ENCODE measurements at places on chromosomes 6 and 20.

- H3K4me1 ChIP-seq, result peaks cover 3% of the 10 kb centered on the region
- DNase-seq, result peak; percentile 97
- H3K27ac ChIP-seq, result peak within 1 kb of the TSS; percentile 50
- H3K36me3 ChIP-seq, result no peaks in the 10 kb centered on the region
Measured at GRCh38 chr20:34558320-34559218, at the start of gene MAP1LC3A. MAP1LC3A (plus strand) TSS chr20:34558718; CDS start chr20:34558869, 151 bp downstream.

DNA sequence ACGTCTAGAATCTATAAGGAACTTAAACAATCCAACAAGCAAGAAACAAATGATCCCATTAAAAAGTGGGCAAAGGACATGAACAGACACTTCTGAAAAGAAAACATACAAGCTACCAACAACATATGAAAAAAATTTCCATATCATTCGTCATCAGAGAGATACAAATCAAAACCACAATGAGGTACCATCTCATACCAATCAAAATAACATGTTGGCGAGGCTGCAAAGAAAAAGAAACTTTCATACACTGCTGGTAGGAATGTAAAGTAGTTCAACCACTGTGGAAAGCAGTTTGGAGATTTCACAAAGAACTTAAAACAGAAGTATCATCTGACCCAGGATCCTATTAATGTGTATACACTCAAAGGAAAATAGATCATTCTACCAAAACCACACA is 243.9 kb upstream of the RUNX2 start:
- no peaks in the 10 kb centered on the region for H3K36me3 ChIP-seq
- H3K27ac ChIP-seq, result no peak overlapping the region
- no peaks in the 10 kb centered on the region for H3K27me3 ChIP-seq
- H3K4me3 ChIP-seq, result no peak overlapping the region
- H3K4me1 ChIP-seq, result no peaks in the 10 kb centered on the region

DNA sequence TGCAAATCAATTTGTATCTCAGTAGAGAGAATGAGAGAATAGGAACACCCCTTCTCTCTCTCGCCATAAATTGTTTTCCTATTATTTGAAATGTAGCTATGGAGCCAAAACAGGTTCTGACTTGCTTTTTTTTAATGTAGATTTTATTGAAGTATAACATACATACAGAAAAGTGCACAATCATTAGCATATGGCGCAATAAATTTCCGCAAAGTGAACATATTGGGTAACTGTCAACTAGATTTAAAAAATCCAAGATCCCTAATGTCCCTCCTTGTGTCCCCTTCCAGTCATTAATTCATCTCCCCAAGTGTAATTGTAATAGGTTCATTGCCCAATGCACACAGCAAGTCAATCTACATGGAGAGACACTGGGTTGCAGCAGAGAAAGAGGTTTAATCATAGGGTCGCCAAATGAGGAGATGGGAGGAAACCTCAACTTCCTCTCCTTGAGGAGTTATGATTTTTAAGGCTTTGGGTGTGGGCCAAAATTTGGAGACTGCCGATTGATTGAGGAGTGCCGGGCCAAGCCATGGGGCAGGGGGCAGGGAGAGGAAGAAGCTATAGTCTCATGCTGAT is 43.3 kb upstream of the TGM3 start:
- peaks cover 6% of the 10 kb centered on the region for H3K4me1 ChIP-seq
- H3K27me3 ChIP-seq, result no peaks in the 10 kb centered on the region
- H3K27ac ChIP-seq, result no peak overlapping the region
- no peak overlapping the region for H3K4me3 ChIP-seq
- no peaks in the 10 kb centered on the region for H3K36me3 ChIP-seq

DNA sequence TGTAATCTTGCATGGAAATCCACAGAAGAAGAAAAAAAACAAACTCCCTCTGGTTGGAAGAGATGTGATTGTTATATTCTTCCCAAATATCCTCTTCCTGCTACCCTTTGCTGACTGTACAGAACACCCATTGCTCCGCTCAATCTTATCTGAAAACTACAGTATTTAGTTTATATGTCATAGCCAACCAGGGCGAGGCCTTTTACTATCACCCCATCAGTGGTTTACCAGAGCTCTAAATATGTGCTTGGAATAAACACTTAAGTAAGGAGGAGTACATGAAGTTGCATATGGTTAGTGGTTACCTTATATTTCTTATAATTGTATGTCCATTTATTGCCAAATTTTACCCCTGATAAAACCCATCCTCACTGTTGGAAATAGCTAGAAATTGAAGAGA is 12.2 kb downstream of the PRL start:
- no peak overlapping the region for H3K4me3 ChIP-seq
- no peaks in the 10 kb centered on the region for H3K27me3 ChIP-seq
- no peak for DNase-seq
- H3K27ac ChIP-seq, result no peak overlapping the region
- no peaks in the 10 kb centered on the region for H3K4me1 ChIP-seq

- H3K27me3 ChIP-seq, result peaks cover 6% of the 10 kb centered on the region
- DNase-seq, result no peak
- no peak overlapping the region for H3K4me3 ChIP-seq
- no peak overlapping the region for H3K27ac ChIP-seq
Measured at GRCh38 chr6:6538261-6538660, 50.3 kb upstream of the LY86 start.

GRCh38 chr6:43186706-43187105 is 4.7 kb downstream of the CUL9 start:
- no peak for DNase-seq
- no peaks in the 10 kb centered on the region for H3K27me3 ChIP-seq
- no peaks in the 10 kb centered on the region for H3K4me1 ChIP-seq
- H3K36me3 ChIP-seq, result peaks cover 28% of the 10 kb centered on the region

DNA sequence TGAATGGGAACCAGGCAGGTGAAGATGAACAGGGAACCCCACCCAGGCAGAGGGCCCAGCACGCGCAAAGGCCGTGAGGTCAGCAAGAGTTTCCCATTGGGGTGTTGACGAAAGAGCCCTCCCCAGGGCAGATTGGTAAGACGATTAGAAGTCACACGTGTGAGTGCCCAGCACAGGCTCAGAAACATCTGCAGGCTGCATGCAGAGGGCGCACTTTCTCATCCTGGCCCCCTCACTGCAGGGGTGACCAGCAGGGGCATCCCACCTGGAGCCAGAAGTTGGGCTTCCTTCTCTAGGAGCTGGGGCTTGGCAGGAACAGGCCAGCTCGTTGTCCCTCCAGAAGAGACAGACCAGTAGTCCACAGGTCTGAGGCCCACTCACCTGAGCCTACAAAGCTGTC is 38.4 kb downstream of the VSTM2L start:
- DNase-seq, result no peak
- H3K4me1 ChIP-seq, result no peaks in the 10 kb centered on the region
- no peaks in the 10 kb centered on the region for H3K27me3 ChIP-seq
- H3K36me3 ChIP-seq, result no peaks in the 10 kb centered on the region
- no peak overlapping the region for H3K27ac ChIP-seq

DNA sequence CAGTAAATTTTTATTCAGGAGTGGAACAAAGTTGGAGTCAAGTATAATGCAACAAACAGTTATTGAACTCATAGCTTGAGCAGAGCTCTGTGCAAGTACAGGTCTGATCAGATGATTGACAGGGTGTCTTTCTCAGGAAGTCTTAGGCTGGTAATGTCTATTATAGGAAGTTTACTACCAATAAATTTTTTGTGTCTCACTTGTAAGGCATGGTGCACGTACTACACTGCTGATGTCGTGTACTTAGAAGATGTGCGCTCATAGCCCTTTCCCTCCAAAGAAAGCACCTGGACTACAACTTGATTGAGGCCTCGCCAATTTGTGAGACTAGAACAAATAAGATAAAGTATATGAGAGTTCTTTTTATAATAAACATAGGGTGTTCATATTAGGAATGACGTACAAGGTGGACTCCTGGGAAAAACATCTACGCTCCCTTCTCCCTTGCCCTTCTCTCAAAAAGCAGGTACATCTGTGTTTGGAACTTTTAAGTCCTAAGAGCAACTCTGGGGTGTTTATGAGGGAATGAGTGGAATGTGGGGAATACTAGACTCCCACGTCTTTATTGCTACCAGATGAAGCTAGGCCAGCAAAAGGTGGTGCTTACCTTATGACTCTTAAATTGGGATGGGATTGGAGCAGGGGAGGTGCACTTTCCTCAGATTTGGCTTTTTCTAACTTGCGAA is 1.5 kb downstream of the NDUFAF5 start:
- H3K4me3 ChIP-seq, result peak overlapping the region; percentile 89
- H3K27me3 ChIP-seq, result no peaks in the 10 kb centered on the region
- H3K27ac ChIP-seq, result peak overlapping the region; percentile 90
- peaks cover 25% of the 10 kb centered on the region for H3K4me1 ChIP-seq
- no peak for DNase-seq
- H3K36me3 ChIP-seq, result peaks cover 21% of the 10 kb centered on the region

DNA sequence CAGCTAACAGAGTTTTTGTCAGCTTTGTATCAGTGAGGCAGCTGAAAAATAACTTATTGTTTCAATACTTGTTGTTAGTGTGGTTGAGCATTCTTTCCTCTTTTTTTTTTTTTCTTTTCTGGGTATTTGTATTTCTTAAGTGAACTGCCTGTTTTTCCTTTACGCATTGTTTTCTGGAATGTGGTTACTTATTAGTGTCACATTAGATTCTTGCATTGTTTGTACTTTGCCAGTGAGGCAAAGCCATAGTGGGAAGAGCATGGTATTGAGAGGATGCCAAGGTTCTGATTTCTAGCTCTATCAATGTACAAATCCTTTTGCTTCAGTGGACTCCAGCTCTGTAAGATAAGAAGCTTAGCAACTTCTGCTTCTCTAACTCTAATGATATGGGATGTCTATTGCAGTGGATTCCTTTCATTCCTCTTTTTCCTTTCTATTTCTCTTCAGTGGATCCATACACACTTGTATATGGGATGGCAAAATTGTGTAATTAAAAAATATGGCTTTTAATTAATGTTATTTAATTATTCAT is 3.9 kb downstream of the CDKAL1 start:
- peak; percentile 9 for DNase-seq
- H3K4me1 ChIP-seq, result peaks cover 14% of the 10 kb centered on the region

GRCh38 chr6:116369964-116370759 is 585 bp upstream of the DSE start:
- peak overlapping the region; percentile 54 for H3K27ac ChIP-seq
- H3K36me3 ChIP-seq, result no peaks in the 10 kb centered on the region
- H3K27me3 ChIP-seq, result no peaks in the 10 kb centered on the region
- peaks cover 11% of the 10 kb centered on the region for H3K4me1 ChIP-seq
- DNase-seq, result no peak

GRCh38 chr6:95423331-95423730 is 154.0 kb upstream of the MANEA start:
- H3K4me1 ChIP-seq, result no peaks in the 10 kb centered on the region
- no peaks in the 10 kb centered on the region for H3K27me3 ChIP-seq
- no peak overlapping the region for H3K4me3 ChIP-seq
- DNase-seq, result no peak
- no peaks in the 10 kb centered on the region for H3K36me3 ChIP-seq

GRCh38 chr20:45174434-45175364 is at the start of gene PI3:
PI3 (plus strand) TSS chr20:45174902; CDS start chr20:45174923, 21 bp downstream.
- H3K36me3 ChIP-seq, result no peaks in the 10 kb centered on the region
- H3K4me3 ChIP-seq, result no peak within 1 kb of the TSS
- no peak within 1 kb of the TSS for H3K27ac ChIP-seq
- H3K4me1 ChIP-seq, result no peaks in the 10 kb centered on the region

GRCh38 chr20:58901488-58902402 is 49.2 kb downstream of the GNAS start:
- H3K4me1 ChIP-seq, result peaks cover 18% of the 10 kb centered on the region
- no peak overlapping the region for H3K4me3 ChIP-seq
- no peak for DNase-seq
- no peaks in the 10 kb centered on the region for H3K27me3 ChIP-seq
- peaks cover 27% of the 10 kb centered on the region for H3K36me3 ChIP-seq
- H3K27ac ChIP-seq, result no peak overlapping the region

- H3K4me1 ChIP-seq, result peaks cover 13% of the 10 kb centered on the region
- no peak for DNase-seq
- H3K27ac ChIP-seq, result no peak overlapping the region
- H3K4me3 ChIP-seq, result no peak overlapping the region
- no peaks in the 10 kb centered on the region for H3K27me3 ChIP-seq
- H3K36me3 ChIP-seq, result no peaks in the 10 kb centered on the region
Measured at GRCh38 chr6:89258912-89259311, 41.8 kb upstream of the GABRR1 start.

GRCh38 chr20:62299666-62300236 is 3.0 kb upstream of the ADRM1 start:
- H3K27ac ChIP-seq, result no peak overlapping the region
- no peak for DNase-seq
- peaks cover 21% of the 10 kb centered on the region for H3K36me3 ChIP-seq
- H3K4me1 ChIP-seq, result peaks cover 15% of the 10 kb centered on the region
- no peaks in the 10 kb centered on the region for H3K27me3 ChIP-seq
- H3K4me3 ChIP-seq, result no peak overlapping the region

- peak; percentile 51 for DNase-seq
- H3K36me3 ChIP-seq, result no peaks in the 10 kb centered on the region
- H3K27ac ChIP-seq, result peak overlapping the region; percentile 42
- peaks cover 7% of the 10 kb centered on the region for H3K4me1 ChIP-seq
- H3K27me3 ChIP-seq, result no peaks in the 10 kb centered on the region
Measured at GRCh38 chr6:77292564-77293546, 170.4 kb downstream of the HTR1B start.

DNA sequence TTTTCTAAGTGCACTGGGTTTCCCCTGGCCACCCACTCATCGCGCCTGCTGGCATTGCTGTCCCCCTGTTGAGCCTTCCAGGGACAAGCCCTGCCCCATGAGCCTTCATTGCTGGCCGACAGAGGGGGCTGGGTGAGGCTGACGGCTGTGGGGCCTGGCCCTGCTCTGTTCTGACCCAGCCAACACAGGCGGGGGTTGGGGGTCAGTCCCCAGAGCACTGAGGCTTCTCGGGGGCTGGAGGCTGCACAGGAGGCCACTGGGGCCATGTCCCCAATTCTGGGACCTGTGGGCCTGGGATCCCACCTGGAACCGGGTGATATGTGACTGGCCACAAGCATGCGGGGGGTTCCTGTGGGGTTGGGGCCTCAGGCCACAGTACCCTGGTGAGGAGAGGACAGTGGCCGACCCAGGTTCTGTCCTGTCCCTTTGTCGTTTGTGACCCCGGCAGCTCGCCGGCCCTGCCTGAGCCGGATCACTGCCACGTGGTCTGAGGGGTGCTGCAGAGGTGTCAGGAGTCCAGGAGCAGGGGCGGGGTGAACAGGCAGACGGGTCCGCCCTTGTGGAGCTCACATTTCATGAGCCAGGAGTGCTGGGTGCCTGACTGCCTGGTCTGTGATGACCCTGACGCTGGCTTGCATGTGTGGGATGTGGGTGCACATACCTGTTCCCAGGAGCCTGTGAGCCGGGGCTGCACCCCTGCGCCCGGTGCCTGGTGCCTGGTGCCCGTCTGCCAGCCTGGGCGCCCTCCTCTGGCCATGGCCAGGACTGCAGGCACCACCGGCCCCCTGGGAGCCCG is 2.1 kb upstream of the COL20A1 start:
- H3K36me3 ChIP-seq, result peaks cover 13% of the 10 kb centered on the region
- H3K27ac ChIP-seq, result no peak overlapping the region
- H3K4me3 ChIP-seq, result no peak overlapping the region
- no peaks in the 10 kb centered on the region for H3K4me1 ChIP-seq
- peaks cover 24% of the 10 kb centered on the region for H3K27me3 ChIP-seq
- DNase-seq, result peak; percentile 22
